Activated naive CD4-positive, alpha-beta T cell treated with anti-CD3 and anti-CD28 coated beads for 36 hours (primary cell): ENCODE measurements at places on chromosomes 7 and 10. TPM values are rescaled to one million over a fixed set of nuclear protein-coding genes. Genes with fewer than 3 reads are reported as not detected.
A peak's percentile ranks its signal among the peaks of the same experiment; 100 is the strongest.

Gene PLAU
- 0.26 TPM for total RNA-seq

Gene TNS3
- 0.19 TPM for total RNA-seq

DNA sequence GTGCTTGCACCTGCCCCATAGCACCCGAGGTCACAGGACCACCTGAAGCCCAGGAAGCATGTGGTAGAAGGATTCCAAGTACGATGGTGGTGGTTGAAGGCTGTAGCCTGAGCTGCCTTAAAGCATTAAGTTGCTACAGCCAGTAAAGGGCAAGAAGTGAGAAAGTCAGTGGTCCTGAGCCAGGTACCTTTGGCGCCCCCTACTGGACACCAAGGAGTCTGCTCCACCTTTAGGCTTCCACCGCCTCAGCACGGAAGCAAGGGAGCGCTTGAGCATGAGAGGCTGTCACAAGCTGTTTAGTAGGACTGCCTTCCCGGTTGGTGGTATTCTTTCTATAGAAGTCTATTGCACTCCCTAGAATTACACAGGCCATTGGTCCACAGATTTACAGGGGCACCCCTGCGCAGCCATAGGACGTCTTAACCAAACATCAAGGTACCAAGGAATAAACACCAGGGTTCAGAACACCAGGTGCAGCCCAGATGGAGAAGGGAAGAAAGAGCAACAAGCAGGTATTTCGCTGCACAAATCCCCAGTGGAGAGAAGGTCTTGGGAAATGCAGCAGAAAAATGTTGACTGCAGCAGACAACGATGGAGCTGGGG is 2.2 kb downstream of the CRTAC1 start:
- DNase-seq = peak; percentile 83

DNA sequence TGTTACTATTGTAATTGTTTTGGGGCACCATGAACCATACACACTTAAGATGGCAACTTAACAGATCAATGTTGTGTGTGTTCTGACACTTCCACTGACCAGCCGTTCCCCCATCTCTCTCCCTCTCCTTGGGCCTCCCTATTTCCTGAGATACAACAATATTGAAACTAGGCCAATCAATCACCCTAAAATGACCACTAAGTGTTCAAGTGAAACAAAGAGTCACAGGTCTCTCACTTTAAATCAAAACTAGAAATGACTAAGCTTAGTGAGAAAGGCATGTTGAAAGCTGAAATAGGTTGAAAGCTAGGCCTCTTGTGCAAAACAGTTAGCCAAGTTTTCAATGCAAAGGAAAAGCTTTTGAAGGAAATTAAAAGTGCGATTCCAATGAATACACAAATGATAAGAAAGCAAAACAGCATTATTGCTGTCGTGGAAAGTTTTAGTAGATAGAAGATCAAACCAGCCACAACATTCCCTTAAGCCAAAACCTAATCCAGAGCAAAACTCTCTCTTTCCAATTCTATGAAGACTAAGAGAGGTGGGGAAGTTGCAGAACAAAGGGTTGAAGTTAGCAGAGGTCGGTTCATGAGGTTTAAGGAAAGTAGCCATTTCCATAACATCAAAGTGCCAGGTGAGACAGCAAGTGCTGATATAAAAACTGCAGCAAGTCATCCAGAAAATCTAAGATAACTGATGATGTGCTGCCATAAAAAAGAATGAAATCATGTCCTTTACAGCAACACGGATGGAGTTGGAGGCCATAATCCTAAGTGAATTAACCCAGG is 90.6 kb downstream of the MTPN start:
- DNase-seq = no peak

GRCh38 chr10:111119637-111120036 is 42.8 kb downstream of the ADRA2A start:
- DNase-seq = no peak
